SHP77 (cell line): ENCODE measurements at places on chromosomes 1 and 21.

GRCh38 chr1:29827237-29827750, 591.0 kb downstream of the PTPRU start:
- no peak for DNase-seq

- DNase-seq: no peak
These were observed at the start of gene FAM43B for GRCh38 chr1:20551945-20552727. Gene FAM43B, plus strand, starts transcription at chr1:20552573. Its CDS starts 401 bp downstream, at chr1:20552974.

GRCh38 chr1:230807029-230807428, 59.8 kb downstream of the CAPN9 start:
- DNase-seq: no peak

GRCh38 chr21:33434770-33435360, 31.7 kb downstream of the IFNGR2 start:
- DNase-seq: no peak

DNA sequence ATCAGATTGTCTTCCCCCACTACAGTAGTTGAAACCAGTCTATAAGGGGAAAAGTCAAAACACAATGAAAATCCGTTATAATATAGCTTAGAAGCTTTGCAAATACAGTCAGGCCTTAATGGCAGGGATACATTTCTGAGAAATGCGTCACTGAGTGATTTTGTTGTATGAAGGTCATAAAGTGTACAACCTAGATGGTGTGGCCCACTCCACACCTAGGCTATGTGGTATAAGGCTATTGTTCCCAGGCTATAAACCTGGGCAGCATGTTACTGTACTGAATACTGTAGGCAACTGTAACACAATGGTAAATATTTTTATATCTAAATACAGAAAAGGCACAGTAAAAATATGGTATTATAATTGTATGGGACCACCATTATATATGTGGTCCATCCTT, 188.0 kb upstream of the L1TD1 start:
- no peak for DNase-seq

- DNase-seq: no peak
These were observed at the start of gene C1QA for GRCh38 chr1:22636353-22636752. Gene C1QA, plus strand, starts transcription at chr1:22636628. Its CDS starts 989 bp downstream, at chr1:22637617.

GRCh38 chr1:225146478-225146877, 217.0 kb downstream of the DNAH14 start:
- peak; percentile 30 for DNase-seq
